ENCODE measurements at places on chromosomes 5 and 9. TPM values are rescaled to one million over a fixed set of nuclear protein-coding genes. Genes with fewer than 3 reads are reported as not detected.

Gene TENT4A
- total RNA-seq: 9.5 TPM

Gene INSYN2B
- 0.08 TPM for total RNA-seq

Gene LAMC3
- total RNA-seq: 0.66 TPM

Gene OSMR
- total RNA-seq: 11.7 TPM

Gene SARDH
- 0.63 TPM for total RNA-seq

Gene CBY3
- total RNA-seq: not detected

Gene C5orf58
- total RNA-seq: 1.0 TPM

Gene PCDHGB4
- total RNA-seq: 4.2 TPM

Gene PLAA
- 32.3 TPM for total RNA-seq

Gene SPATA31D4
- not detected for total RNA-seq

Gene GDA
- total RNA-seq: 0.85 TPM

Gene DENND1A
- 12.2 TPM for total RNA-seq

Gene TRIM36
- 0.44 TPM for total RNA-seq

Gene WASHC1
- total RNA-seq: 13.5 TPM

Gene GOLM1
- 3.7 TPM for total RNA-seq

Gene PPP3R2
- not detected for total RNA-seq

Gene GPSM1
- 69.0 TPM for total RNA-seq

Gene EDIL3
- total RNA-seq: 3.5 TPM

Gene SPATA31C1
- not detected for total RNA-seq

Gene CRB2
- total RNA-seq: not detected

Gene MRPL50
- total RNA-seq: 17.3 TPM

Gene ANKRD31
- total RNA-seq: 0.11 TPM

Gene FBP2
- 0.33 TPM for total RNA-seq

Gene ZNG1F
- 1.9 TPM for total RNA-seq

Gene ORM2
- total RNA-seq: not detected

Gene SPINK7
- not detected for total RNA-seq

Gene PCAT7
- not detected for total RNA-seq

Gene ACOT12
- total RNA-seq: not detected

Gene CCDC69
- total RNA-seq: 167 TPM
